ENCODE measurements at places on chromosomes 5 and 9.

DNA sequence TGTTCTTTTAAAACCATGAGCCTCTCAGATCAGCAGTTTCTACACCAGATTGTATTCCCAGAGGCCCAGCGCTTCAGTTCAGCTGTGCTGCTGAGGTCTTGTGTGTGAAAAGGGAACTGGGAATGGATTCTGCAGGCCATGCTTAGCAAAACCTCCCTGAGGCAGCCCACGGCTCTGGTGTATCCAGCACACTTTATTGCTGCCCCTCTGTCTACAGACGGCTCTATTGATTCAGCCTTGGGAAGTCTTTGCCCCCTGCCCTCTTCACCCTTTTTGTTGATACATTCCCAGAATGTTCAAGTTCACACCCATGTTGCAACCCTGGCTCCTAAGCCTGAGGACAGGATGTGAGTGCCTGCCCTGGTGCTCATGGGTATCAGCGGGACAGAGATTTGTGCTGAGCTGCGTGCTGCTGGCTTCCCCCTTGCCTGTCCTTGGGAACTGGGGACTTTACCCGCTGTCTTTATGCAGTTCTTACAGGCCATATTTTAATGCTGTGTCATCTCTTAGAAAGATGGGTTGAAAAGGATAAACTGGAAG lies 37.3 kb downstream of the ARHGAP26 start:
- DNase-seq: peak; percentile 76

DNA sequence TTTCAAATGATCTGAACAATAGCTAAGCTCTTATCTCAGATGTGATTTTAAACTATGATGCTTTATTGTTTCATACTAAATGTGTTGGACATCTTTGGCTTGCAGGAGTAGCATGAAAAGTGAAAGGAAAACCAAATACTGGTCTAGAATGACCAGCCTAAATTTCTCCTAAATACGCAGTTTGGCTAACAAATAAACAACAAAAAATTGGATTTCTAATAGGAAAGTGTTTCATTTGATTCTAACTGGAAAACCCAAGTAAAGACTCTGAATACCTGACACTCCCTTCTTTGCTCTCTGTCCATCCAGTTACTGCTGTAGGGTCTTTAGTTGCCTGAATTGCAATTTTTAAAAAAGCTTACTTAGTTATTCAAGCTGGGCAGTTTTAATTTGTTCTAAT lies 111.7 kb upstream of the ACOT12 start:
- DNase-seq: peak; percentile 18

DNA sequence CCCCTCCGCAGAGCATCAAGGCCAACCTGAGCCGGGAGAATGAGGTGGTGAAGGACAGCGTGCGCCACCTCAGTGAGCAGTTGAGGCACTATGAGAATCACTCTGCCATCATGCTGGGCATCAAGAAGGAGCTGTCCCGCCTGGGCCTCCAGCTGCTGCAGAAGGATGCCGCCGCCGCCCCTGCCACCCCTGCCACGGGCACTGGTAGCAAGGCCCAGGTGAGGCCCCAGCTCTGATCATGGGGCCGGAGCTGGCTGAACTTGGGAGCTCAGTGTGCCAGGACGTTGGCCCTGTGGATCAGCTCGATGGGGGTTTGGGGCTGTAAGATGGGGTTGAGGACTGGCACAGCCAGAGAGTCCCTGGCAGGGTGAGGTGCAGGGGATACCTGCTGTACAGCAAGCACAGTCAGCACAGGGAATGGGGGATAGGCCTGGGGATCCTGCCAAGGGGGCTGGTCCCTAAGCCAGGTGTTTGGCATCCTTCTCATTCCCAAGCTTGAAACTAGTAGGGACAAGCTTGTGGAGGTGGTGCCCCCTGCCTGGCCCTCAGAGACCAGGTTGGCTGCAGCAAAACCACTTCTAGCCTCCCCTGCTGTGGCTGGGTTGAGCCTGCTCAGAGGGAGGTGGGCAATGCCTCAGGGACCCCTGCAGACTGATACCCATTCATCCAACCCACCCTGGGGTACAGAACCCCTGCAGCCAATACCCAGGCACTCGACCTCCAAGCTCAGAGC lies 22.5 kb downstream of the OLFML2A start:
- DNase-seq: no peak

DNA sequence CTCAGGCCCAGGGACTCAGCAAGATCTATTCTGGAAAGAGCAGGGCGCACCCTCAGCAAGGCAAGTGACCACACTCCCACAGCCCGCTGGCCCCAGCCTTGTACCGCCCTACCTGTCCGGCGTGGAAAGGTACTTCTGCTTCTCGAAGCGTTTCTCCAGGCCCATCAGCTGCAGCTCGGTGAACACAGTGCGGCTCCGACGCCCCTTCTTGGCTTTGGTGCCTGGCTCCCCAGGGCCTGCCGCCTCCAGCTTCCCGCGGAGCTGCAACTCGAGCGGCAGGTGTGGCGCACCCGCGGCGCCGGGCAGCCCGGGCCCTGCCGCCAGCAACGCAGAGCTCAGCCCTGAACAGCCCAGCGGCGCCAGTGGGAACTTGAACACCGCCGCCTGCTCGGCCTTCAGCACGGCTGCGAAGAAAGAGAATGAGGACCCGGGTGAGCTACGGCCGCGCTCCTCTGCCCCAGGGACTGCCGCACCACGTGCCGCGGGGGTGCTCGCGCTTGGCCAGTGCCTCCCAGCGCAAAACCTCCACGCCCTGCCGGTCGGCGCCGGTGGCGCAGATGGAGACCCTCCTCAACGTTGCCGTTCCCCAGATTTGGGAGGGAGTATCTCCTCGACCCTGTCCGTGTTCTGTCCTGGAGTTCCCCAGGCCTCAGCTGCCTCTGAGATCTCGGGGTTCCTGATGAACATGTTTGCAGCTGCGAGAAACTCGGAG lies 2.2 kb downstream of the BARX1 start:
- DNase-seq: no peak

GRCh38 chr5:89396278-89396954 lies 513.4 kb upstream of the MEF2C start:
- DNase-seq: peak; percentile 71

DNA sequence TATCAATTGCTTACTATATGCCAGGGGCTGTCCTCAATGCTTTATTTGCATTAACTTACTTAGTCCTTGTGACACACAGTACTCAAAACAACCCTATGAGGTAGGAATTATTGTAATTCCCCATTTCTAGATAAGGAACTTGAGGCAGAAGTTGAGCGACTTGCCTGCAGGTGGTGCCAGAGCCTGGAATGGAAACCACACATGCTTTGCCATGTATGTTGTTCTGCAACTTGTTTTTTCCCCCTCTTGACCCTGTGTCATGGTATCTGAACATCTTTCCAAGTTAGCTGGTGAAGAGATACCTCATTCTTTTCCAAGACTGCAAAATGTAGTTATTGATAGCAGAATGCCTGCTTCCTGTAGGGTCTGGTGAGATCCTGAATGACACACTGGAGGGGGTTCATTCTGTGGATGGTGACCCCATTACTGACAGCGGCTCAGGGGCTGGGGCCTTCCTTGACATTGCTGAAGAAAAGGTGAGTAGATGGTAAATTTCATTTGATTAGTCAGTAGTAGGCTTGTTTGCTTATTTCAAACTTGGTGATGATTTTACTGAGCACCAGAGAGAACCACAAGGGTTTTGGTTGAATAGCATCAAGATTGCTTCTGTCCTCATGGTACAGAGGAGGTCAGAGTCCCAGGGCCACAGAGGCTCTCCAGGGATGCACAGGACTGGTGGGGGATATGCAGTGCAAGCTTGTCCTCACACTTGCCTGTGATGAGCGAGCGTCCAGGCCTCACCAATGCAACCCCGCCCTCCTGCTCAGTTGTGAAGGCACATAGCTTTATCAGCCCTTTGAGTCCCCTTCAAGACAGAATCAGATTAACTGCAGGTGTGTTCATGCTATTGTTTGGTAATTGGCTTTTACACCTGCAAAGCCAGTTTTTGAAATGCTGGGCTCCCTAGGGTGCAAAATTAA lies 57.0 kb downstream of the COL15A1 start:
- DNase-seq: peak; percentile 71

DNA sequence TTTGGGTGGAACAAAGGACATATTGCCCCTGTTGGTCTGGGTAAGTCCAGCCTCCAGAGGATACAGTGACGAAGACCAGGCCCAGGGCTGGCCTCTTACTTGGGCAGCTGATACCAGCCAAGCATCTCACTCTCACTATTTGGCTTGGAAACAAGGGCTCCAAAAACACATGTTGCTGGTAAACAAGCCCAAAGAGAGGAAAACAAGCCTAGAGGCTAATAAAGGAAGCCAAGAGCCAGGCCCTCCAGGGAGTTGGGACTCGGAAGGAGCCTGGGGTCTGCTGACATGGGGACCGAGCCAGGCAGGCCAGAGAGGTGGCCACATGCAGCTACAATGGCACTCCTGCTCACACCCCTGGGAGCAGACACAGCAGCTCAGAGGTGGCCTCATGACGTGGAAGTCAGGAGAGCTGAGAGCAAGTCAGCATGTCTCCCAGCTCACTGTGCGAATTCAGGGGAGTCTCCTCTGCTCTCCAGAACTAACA lies 5.7 kb downstream of the SPARC start:
- DNase-seq: no peak

GRCh38 chr5:115683081-115683480 lies 57.2 kb upstream of the TMED7 start:
- no peak for DNase-seq
